Stomach (tissue), 19 donors: ENCODE measurements at places on chromosomes 3 and 15. TPM values are rescaled to one million over a fixed set of nuclear protein-coding genes. Genes with fewer than 3 reads are reported as not detected.

GRCh38 chr15:98529205-98530145 is 118.9 kb upstream of the IGF1R start:
- no peak for DNase-seq
- no peak overlapping the region for H3K4me3 ChIP-seq
- H3K27me3 ChIP-seq = no peaks in the 10 kb centered on the region
- no peaks in the 10 kb centered on the region for H3K4me1 ChIP-seq
- no peak overlapping the region for H3K27ac ChIP-seq
- H3K36me3 ChIP-seq = no peaks in the 10 kb centered on the region

- H3K36me3 ChIP-seq = peaks cover 42% of the 10 kb centered on the region
- H3K27me3 ChIP-seq = no peaks in the 10 kb centered on the region
- H3K4me3 ChIP-seq = no peak overlapping the region
- H3K4me1 ChIP-seq = peaks cover 13% of the 10 kb centered on the region
- DNase-seq = peak; percentile 33
- no peak overlapping the region for H3K27ac ChIP-seq
Measured at GRCh38 chr3:32758375-32758753, 59.4 kb upstream of the TRIM71 start.

FNDC3B gene
- 229 TPM for total RNA-seq

ZDHHC23 gene
- total RNA-seq = 26.3 TPM

DNA sequence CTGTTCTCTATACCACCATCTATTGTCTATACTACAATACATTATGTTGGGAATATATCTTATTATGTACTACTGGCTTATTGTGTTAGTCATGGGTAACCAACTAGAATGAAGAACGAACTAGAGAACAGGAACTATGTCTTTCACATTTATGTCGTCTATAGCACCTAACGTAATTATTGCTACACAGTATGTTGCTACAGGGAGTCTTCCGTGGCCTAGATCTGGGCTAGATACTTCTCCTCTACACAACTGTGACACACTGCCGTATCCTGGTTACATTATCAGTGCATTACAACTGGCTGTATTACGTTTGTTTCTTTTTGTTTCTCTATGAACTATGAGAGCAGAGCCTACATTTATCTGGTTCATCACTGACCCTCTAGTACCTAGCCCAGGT is 34.0 kb downstream of the SCG5 start:
- no peak overlapping the region for H3K27ac ChIP-seq
- H3K4me1 ChIP-seq = peaks cover 8% of the 10 kb centered on the region
- no peaks in the 10 kb centered on the region for H3K27me3 ChIP-seq
- DNase-seq = no peak

KBTBD13 gene
- total RNA-seq = not detected

- no peak for DNase-seq
- no peaks in the 10 kb centered on the region for H3K4me1 ChIP-seq
- no peak overlapping the region for H3K4me3 ChIP-seq
- H3K27me3 ChIP-seq = no peaks in the 10 kb centered on the region
- no peak overlapping the region for H3K27ac ChIP-seq
- H3K36me3 ChIP-seq = no peaks in the 10 kb centered on the region
Measured at GRCh38 chr3:152945556-152945955, 110.6 kb downstream of the P2RY1 start.

GRCh38 chr3:30141927-30142326 is 464.5 kb upstream of the TGFBR2 start:
- no peaks in the 10 kb centered on the region for H3K4me1 ChIP-seq

- no peak for DNase-seq
- H3K4me3 ChIP-seq = no peak overlapping the region
- H3K4me1 ChIP-seq = no peaks in the 10 kb centered on the region
- peaks cover 38% of the 10 kb centered on the region for H3K27me3 ChIP-seq
Measured at GRCh38 chr3:183895296-183895695, 10.6 kb upstream of the PARL start.

GRCh38 chr3:188088948-188089685 is 64.8 kb upstream of the LPP start:
- no peaks in the 10 kb centered on the region for H3K4me1 ChIP-seq
- H3K27me3 ChIP-seq = no peaks in the 10 kb centered on the region

DNA sequence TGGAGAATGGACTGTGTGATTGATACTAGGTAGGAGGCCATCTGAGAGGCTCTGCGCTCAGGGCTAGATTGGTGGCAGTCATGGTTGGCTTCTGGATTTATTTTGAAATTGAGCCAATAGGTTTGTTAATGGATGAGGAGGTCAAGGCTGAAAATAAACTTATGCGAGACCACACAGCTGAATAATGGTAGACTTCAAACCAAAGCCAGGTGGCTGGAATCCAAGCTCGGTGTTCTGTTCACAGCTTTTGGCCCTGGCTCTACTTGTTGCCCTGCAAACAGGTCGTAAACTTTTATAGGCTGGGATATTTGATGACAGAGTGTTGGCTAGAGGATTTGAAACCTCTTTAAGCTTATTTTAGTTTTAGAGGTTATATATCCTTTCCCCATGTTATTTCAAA is 160.4 kb downstream of the CHL1 start:
- no peaks in the 10 kb centered on the region for H3K4me1 ChIP-seq
- H3K27me3 ChIP-seq = no peaks in the 10 kb centered on the region
- H3K27ac ChIP-seq = no peak overlapping the region
- no peak for DNase-seq
- no peaks in the 10 kb centered on the region for H3K36me3 ChIP-seq
- no peak overlapping the region for H3K4me3 ChIP-seq

GRCh38 chr15:51754267-51754666 is 2.9 kb downstream of the TMOD2 start:
- H3K27me3 ChIP-seq = no peaks in the 10 kb centered on the region
- DNase-seq = no peak
- H3K4me1 ChIP-seq = peaks cover 12% of the 10 kb centered on the region
- no peak overlapping the region for H3K27ac ChIP-seq
- H3K4me3 ChIP-seq = no peak overlapping the region
- no peaks in the 10 kb centered on the region for H3K36me3 ChIP-seq

GRCh38 chr15:95840004-95840403 is 490.5 kb upstream of the NR2F2 start:
- DNase-seq = no peak
- H3K27ac ChIP-seq = peak overlapping the region; percentile 42
- no peaks in the 10 kb centered on the region for H3K27me3 ChIP-seq
- H3K36me3 ChIP-seq = no peaks in the 10 kb centered on the region

GRCh38 chr15:57436166-57436565 is 59.9 kb downstream of the CGNL1 start:
- no peak for DNase-seq
- peaks cover 6% of the 10 kb centered on the region for H3K36me3 ChIP-seq
- no peak overlapping the region for H3K4me3 ChIP-seq
- no peaks in the 10 kb centered on the region for H3K27me3 ChIP-seq
- H3K4me1 ChIP-seq = peaks cover 7% of the 10 kb centered on the region
- no peak overlapping the region for H3K27ac ChIP-seq

LMAN1L gene
- not detected for total RNA-seq

TIMP4 gene
- 3.6 TPM for total RNA-seq

DNA sequence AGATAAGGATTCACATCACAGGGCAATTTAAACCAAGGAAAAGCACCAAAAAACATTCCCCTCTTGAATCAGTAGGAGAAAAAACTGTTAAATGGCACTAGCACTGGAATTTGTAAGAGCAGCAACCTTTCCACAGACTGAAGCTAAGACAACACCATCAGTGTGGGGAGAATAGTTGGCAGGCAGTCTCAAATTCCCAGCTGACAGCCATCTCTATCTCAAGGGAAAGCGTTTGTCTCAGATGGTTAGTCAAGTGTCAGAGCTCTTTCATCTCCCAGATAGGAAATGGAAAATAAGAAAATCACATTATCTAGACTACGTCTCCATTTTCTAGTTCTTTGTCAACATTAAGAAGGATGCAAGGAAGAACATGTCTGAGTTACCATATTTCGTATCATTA is 228.7 kb downstream of the WDR72 start:
- no peak for DNase-seq
- no peaks in the 10 kb centered on the region for H3K27me3 ChIP-seq
- no peak overlapping the region for H3K27ac ChIP-seq
- H3K4me3 ChIP-seq = no peak overlapping the region

C3orf49 gene
- total RNA-seq = not detected

DNA sequence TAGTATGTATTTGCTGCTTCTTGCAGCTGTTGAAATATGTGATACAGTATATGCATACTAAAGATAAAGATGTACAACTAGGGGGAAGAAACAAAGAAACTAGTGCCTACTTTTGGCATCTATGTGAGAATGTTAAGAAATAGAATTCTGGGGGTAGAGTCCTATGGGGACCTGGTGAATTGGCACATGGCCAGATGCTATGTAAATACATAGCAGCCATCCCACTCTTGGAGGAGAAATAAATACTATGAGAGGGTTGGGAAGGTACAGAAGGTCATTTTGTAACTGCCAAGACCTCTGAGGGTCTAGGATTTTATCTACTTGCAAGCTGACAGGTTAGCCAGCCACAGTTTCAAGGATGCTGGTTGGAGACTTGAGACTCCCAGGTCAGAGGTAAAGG is 298.3 kb upstream of the TBL1XR1 start:
- H3K27me3 ChIP-seq = no peaks in the 10 kb centered on the region
- no peak for DNase-seq
- H3K36me3 ChIP-seq = no peaks in the 10 kb centered on the region
- H3K4me1 ChIP-seq = no peaks in the 10 kb centered on the region
- no peak overlapping the region for H3K4me3 ChIP-seq
